RCC 7860 (cell line): ENCODE measurements at places on chromosomes 3 and 15.

DNA sequence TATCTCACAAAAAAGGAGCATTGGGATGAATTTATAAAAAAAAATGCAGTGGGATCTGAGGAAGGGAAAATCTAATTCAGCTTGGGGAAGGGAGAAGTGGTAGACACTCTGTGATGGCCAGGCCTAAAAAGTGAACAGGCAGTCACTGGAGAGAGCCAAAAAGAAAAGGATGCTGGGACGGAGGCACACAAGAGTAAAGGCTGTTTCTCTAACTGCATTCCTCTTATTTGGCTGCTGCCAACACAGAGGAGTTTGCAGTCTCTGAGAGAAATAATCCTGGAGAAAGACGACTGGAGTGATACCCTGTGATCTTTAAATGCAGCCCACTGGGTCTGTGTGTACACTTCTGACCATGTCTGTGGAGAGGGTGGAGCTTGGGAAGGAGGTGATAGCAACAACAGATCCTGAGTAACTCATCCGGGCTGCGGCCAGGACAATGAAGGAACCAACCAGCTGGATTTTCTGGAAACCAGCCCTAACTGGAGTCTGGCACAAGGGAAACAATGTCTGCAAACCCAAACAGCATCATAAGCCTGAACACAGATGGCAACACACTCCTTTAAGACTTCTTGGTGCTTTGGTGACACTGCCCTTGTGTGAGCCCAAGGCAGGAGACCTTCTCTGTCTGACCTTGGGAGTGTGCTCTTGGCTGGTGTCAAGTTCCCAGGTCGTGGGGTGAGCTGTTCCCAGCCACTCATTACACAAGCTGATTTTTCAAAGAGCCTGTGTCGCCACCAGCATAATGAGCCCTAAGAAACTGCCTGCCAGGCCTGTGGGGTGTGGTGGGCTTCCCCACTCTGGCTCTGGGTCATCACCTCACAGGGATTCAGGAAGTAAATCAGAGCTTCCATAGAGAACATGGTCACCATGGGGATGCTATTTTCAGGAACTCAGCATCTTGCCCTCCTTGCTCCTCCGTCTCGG, 8.0 kb downstream of the FYCO1 start:
- DNase-seq: no peak

DNA sequence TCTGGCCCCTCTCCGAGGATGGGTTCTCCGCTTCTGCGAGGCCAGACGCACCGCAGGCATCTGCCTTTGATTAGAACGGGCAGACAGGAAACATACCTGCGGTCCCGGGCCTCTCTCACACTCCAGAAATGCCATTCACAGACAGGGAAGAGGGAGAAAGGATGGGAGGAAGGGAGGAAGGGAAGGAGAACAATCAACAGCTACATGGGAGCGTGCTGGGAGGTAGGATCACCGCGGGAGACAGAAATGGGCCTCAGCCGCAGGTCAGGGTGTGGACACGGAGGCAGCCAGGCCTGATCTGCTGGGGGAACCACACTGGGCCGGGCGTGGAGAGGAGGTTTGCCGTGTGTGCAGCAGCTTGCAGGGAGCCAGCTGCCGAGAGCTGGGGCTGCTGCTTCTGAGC, 90.7 kb upstream of the RGMA start:
- DNase-seq: no peak

GRCh38 chr3:101850246-101851051, 1.1 kb downstream of the NFKBIZ start:
- no peak for DNase-seq

GRCh38 chr3:197317250-197317963, 19.0 kb upstream of the DLG1 start:
- peak; percentile 73 for DNase-seq

- peak; percentile 16 for DNase-seq
Measured at GRCh38 chr3:49165771-49166751, at the start of gene CCDC71. Gene CCDC71, minus strand, starts transcription at chr3:49166331. Its CDS starts 2,123 bp downstream, at chr3:49164208.

- no peak for DNase-seq
Measured at GRCh38 chr3:69236812-69237707, 114.7 kb upstream of the LMOD3 start.

DNA sequence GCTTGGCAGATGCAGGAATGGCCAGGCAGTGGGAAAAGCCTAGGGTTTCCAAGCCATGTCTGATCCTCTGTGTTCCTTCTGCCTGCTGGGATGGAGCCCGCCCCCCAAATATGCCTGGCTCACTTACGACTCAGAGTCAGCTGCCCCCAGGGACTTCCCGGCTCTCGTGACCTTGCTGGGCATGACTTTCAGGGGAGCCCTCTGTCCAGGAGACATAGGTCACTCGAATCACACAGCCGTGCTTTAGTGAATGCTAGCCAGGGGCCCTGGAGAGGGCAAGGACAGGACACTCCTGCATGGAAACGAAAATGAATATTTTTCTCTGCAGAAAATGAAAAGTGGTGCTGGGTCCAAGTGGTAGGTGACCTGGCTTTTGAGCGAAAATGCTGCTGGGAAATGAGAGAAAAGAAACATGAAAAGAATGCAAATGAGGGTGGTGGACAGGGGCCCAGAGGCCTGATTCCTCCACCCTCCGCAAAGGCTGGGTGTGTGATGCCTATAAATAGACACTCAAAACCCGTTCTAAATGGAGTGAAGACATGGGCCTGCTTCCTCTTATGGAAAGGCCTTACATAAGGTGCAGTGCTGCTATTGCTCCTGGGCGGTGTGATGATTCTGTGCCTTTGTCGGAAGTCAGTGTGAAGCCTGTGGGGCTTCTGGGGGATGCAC, 107.4 kb downstream of the APBA2 start:
- DNase-seq: no peak
